ENCODE measurements at places on chromosomes 1 and 21.

- no peak for DNase-seq
These were observed 960 bp downstream of the RCAN1 start for GRCh38 chr21:34613679-34614627.

GRCh38 chr21:39051588-39051949 is 131.7 kb downstream of the PSMG1 start:
- no peak for DNase-seq

- no peak for DNase-seq
These were observed 134.6 kb downstream of the NPHP4 start for GRCh38 chr1:5857508-5858090.

GRCh38 chr1:111223126-111223685 is 4.3 kb upstream of the CHI3L2 start:
- DNase-seq, result no peak

DNA sequence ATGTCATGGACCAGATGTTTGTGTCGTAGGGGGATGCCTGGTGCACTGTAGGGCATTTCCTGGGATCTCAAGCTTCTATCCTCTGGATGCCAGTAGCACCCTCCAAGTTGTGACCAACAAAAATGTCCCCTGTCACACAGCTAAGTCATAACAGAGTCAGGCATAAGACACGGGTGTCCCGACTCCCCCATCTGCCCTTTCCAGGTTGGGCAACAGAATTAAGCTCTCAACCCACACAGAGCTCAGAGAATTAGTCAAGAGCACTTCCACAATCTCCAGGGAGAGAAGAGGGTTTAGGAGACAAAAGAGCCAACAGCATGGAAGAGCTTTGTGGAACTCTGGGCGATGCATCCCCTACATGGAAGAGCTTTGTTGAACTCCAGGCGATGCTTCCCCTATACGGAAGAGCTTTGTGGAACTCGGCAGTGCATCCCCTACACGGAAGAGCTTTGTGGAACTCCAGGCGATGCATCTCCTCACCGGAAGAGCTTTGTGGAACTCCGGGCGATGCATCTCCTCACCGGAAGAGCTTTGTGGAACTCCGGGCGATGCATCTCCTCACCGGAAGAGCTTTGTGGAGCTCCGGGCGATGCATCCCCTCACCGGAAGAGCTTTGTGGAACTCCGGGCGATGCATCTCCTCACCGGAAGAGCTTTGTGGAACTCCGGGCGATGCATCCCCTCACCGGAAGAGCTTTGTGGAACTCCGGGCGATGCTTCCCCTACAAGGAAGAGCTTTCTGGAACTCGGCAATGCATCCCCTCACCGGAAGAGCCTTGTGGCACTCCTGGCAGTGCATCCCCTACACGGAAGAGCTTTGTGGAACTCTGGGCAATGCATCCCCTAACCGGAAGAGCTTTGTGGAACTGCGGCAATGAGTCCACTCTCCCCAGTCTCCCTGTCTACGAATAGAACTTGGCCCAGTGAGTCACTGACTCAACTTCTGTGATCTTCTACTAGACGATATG is 422.7 kb downstream of the KIF26B start:
- DNase-seq, result no peak

DNA sequence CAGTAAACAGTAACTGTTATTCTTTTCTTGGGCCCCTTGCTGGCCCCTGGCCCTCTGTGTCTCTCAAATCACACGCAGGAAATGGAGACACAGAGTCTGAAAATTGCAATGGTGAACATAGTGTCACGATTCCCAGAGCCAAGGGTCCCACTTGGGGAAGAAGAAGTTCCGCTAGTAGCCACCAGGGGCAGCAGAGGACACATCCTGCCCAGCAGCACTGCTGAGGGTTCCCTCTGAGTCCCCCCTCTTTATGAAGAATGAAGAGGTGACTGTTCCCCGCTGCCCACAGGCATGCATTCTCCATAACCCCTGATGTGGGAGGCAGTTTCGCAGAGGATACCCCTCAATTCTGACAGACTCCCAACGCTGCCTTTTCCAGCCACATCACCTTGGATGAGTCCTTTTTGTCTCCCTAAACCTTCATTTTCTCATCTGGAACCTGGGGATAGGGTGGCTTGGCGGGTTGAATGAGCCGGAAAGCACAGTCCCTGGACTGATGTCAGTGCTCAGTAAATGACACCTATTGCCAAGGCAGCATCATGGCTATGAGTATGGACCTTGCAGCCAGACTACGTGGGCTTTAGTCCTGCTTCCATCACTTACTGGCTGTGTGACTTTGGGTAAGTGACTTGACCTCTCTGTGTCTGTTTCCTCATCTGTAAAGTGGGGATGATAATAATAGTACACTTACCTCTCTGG is 238.0 kb upstream of the TMEM51 start:
- DNase-seq, result peak; percentile 65

- no peak for DNase-seq
These were observed 141.4 kb upstream of the ZNHIT6 start for GRCh38 chr1:85849660-85850059.

GRCh38 chr1:92211166-92211565 is 6.5 kb upstream of the C1orf146 start:
- no peak for DNase-seq

- DNase-seq, result no peak
These were observed 138.8 kb upstream of the RAB4A start for GRCh38 chr1:229132106-229132443.

DNA sequence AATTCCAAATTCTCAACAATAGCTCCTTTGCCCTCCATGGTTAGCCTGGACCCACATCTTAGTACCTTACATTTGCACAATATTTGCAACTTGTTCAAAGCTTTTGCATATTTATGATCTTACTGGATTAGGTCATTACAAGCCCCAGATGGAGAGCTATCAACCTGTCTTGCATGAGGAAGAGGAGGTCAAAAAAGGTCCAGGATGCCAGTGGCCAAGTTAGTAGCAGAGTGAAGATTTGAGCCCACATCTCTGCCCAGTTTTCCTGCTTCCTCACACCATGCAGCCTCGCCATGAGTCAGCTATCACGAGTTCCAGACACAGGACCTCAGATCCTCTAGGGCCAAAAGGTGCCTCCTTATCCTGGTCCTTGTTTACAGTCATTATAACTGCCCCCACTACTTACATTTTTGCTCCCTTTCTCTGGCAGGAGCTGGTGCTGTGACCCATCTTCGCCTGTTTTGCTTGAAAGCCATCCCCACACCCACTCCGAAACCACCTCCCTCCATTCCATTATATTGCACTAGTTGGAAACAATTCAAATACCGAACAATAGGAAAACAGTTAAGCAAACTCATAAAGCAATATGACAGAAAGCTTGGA is 5.0 kb upstream of the AHCYL1 start:
- no peak for DNase-seq

- DNase-seq, result no peak
These were observed 12.0 kb downstream of the PPFIA4 start for GRCh38 chr1:203038217-203038741.

- DNase-seq, result no peak
These were observed 92.5 kb upstream of the VAMP3 start for GRCh38 chr1:7678491-7679158.

DNA sequence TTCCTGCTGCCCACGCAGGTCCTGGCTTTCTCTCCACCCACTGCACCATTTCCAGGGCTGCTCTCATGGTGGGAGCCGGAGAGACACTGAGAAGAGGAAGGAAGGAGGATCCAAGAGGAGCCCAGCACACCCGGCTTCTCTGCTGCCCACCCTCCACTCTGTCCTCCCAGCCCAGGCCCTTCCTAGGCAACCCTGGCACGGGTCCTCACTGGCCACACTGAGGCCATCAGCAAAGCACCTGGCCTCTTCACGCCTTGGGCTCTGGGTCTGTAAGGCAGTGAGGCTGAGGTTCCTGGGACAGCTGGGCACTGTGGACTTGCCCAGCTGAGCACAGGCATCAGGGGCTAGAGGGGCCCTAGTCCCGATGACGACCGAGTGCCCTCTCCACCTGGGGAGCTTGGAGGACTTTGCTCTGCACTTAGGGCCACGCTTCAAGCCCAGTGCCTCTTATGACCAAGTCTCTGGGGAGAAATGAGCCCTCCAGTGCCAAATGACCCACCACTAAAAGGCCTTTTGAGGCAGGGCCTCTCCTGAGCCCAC is 43.1 kb downstream of the PDE9A start:
- no peak for DNase-seq

DNA sequence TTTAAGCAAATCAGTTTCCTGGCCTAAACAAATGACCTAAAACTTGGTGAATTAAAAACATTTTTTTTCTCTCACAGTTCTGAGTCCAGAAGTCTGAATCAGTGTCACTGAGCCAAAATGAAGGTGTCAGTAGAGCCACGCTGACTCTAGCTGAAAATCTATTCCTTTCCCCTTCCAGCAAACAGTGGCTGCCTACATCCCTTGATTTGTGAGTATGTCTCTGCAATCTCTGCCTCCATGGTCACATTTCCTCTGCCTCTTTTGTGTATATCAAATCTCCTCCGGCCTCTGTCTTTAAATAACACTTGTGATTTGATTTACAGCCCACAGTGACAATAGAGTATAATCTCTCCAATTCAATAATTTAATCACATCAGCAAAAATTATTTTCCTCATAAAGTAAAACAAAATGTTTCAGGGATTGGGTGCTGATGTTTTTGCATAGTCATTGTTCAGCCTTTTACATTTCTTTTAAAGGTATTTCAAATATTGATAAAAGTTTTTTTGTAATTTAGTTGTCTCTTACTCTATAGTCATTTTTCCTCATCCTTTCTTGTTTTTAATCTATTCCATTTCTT is 1715.4 kb downstream of the BRINP3 start:
- DNase-seq, result no peak

DNA sequence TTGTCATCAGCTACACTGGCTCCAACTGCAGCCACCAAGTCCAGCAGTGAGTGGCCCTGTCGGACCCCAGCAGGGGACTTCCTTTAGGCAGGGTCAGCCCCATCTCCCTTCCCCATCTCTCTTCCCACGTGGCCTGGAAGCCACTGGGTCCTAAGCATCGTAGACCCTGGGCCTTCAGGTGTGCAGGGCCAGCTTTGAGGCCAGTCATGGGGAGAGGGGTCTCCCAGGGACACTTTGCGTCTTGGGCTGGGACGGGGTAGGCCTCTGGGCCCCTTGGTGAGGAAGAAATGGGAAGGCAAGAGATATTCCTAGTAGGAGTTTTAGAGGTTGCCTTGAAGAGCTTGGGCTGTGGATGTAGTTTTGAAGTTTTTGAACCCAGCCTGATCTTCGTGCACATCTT is 12.1 kb upstream of the MIIP start:
- no peak for DNase-seq

GRCh38 chr1:210647406-210648333 is 319.0 kb downstream of the HHAT start:
- DNase-seq, result no peak

DNA sequence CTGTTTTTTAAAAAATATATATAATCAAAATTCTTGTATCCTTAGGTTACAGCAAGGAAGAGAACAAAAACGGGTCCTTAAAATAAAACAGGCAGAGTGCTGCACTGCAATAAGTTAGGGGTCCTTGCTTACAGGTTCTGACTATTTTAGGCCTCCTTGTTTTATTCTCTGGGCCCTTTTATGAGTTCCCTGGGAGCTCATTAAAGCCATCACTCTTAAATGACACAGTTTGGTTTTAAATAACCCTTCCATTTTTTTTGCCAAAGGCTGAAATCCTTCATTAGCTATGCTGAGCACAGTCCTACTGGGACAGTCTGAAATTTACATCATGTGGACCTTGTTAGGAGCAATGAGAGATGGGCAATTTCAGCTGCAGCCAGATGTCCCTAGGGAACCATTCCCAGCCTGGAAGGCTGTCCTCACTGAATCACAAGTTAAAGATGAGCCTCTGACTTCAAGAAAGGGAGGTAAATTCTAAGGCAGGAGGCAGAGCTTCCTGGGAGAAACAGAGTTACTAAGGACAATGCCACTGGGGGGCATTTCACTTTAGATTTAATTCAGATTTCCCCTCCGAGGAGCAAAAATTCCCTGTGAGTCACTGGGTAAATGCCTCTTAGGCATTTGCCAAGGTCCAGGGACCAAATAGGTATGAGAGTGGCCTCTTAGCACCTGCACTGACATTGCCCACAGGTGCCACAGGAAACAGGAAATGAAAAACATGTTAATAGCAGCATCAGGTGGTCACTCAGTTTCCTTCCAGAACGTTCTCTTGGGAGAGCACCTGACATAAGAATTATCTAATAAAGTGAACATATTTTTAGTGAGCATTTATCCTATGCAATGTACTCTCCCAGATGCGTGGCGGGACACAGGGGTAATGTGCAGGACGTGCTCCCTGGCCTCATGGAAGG is 3.8 kb upstream of the MUL1 start:
- no peak for DNase-seq

DNA sequence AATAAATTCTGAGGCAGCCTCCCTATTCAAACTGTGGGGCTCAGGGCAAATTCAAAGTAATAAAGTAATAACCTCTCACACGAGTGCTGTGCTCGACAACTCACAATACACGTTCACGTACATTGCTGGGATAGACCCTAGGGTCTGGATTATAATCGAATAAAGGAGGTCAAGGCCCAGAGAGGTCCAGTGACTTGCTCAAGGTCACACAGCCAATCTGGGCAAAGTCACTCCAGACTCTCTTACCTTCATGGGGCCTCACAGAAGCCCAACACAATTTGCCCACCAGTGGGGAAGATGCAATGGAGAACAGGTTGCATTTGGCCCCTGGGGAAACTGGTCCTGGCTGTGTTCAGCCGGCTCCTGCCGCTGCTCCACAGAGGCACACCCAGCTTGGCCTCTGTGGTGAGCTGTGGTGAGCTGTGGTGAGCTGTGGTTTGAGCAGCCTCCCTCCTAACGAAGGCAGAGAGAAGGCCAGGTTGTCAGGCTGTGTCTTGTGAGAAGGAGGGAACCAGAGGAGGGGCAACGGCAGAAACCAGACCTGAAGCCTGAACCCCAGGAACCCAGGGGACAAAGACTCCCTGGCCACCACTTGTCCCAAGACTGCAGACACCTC is 35.1 kb downstream of the NUAK2 start:
- DNase-seq, result no peak

Measured in tibial nerve (tissue), 4 donors.